Fibroblast of skin of back (primary cell): ENCODE measurements at places on chromosomes 16 and 17.

DNA sequence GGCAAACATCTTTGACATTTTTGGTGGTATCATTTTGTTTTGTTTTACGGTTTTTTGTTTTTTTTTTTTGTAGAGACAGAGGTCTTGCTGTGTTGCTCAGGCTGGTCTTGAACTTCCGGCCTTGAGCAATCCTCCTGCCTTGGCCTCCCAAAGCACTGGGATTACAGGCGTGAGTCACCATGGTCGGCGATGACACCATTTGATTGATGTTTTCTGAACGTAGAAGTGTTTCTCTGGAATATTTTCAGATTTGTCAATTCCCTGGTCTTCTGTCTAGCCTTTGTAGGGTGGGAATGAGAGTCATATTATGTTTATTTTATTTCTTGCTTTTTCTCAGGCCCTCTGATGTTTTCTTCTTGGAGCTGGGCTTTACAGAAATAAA lies 32.2 kb upstream of the BRD7 start:
- DNase-seq = no peak

- DNase-seq = no peak
Measured at GRCh38 chr16:64742455-64743223, 379.2 kb downstream of the CDH11 start.

GRCh38 chr17:38861399-38861843 lies 7.9 kb upstream of the RPL23 start:
- no peak for DNase-seq

DNA sequence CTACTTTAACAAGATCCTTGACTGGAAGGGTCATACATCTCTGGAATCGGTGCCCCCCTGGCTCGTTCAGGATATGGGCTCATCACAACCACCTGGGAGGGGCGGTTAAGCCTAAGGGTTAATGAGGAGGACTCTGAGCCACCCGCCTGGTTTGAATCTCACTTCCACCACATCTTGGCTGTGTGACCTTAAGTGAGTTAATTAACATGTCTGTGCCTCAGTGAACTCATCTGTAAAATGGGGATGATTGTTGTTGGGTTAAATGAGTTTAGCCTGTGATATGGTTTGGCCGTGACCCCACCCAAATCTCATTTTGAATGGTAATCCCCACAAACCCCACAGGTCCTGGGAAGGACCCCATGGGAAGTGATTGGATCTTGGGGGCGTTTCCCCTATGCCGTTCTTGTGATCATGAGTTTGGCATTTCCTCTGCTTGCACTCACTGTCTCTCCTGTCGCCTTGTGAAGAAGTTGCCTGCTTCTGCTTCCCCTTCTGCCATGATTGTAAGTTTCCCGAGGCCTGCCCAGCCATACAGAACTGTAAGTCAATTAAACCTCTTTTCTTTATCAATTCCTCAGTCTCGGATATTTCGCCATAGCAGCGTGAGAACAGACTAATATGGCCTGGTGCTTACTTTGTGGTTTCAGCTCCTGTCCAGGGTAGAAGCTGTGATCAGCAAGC lies 214.0 kb upstream of the CIBAR2 start:
- peak; percentile 66 for DNase-seq

DNA sequence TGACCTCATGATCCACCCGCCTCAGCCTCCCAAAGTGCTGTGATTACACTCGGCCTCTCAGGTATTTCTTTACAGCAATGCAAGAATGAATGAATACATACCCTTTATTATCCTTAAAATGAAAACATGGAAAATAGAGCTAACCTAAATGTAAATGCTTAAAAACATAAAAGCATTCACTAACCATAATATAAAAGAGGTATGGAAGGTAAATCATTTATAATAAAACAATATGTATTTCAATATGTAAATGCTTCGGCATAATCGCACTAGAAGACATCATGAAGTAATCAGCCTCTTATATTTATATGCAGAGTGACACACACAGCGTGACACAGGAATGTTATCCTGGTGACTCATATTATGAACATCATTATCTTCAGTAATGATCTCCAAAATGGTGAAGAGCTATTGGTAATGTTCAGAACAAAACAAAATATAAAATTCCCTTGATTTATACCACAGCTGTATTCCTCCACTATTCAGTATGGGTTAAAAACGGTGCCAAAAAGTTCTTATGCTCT lies 53.9 kb downstream of the AIPL1 start:
- peak; percentile 24 for DNase-seq

GRCh38 chr17:77363821-77364361 lies 223.1 kb downstream of the SEC14L1 start:
- no peak for DNase-seq

GRCh38 chr16:11792410-11793241 lies 4.4 kb downstream of the ZC3H7A start:
- no peak for DNase-seq

- DNase-seq = peak; percentile 1
Measured at GRCh38 chr16:3223913-3224515, 10.9 kb downstream of the ZNF200 start.

DNA sequence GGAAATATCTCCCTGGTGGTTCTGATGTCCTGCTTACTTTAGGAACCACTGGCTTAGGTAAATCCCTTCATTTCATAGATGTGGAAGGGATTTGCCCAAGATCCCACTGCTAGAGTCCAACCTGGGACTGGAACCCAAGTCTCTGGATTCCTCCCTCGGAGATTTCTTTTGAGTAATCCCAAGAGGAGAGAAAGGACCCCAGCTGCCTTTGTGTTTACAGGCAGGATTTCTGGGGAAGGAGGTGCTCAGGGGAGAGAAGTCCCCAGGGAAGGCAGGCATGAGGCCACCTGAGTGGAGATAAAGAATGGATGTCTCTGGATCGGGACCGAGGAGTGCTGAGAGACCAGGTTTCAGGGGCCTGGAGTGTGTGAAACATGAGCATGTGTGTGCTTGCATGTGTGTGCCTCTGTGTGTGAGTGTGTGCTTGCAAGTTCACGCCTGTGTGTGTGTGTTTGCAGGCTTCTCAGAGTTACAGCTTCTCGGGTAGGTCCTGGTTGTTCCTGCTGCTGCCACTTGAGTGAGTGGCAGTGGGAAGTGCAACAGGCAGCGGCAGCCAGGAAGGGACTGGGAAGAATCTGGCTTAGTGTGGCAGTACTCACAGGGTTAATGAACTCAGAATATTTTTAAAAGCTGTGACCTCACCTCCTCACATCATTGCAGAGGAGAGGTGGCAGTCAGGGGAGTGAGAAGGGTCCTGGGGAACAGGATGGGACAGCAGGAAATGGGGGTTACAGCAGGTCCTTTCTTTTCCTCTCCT lies 2.2 kb downstream of the KCNH6 start:
- DNase-seq = no peak

DNA sequence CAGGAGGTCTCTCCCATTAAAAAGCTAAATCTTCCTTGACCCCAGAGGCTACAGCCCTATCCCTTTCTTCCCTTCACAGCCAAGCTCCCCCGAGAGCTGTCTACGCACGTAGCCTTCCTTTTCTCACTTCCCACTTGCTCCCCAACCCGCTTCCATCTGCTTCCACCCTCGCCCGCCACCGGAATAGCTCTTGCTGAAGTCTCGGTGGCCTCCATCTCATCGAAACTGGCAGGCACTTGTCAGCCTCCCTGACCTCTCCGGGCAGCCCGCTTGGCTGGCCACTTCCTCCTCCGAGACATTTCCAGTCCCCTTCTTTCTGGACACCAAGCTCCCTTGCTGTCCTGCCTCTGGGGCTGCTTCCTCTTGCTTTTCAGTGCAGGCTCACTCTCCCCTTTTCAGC lies 10.7 kb upstream of the EPOP start:
- no peak for DNase-seq

DNA sequence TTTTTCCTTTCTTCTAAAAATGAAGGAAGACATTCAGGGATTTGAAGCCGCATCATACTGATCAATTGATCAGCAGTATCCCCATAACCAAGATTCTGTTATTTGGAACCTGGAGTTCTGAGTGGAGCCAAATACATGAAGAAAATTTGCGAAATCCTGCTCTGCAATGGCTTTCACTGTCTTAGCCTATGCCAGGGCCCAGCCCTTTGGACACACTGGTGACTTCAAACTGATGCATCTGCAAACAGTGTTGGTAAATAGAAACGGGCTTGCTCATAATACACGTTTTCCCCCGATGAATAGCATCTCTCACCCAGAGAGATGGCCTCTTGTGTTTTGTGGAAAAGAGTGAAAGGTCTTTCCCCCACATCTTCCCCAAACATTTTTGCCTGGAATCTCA lies 87.6 kb upstream of the TOX3 start:
- no peak for DNase-seq

- no peak for DNase-seq
Measured at GRCh38 chr16:17845031-17845430, 374.3 kb upstream of the XYLT1 start.
